ENCODE measurements at places on chromosomes 6 and 20.
A peak's percentile ranks its signal among the peaks of the same experiment; 100 is the strongest.

DNA sequence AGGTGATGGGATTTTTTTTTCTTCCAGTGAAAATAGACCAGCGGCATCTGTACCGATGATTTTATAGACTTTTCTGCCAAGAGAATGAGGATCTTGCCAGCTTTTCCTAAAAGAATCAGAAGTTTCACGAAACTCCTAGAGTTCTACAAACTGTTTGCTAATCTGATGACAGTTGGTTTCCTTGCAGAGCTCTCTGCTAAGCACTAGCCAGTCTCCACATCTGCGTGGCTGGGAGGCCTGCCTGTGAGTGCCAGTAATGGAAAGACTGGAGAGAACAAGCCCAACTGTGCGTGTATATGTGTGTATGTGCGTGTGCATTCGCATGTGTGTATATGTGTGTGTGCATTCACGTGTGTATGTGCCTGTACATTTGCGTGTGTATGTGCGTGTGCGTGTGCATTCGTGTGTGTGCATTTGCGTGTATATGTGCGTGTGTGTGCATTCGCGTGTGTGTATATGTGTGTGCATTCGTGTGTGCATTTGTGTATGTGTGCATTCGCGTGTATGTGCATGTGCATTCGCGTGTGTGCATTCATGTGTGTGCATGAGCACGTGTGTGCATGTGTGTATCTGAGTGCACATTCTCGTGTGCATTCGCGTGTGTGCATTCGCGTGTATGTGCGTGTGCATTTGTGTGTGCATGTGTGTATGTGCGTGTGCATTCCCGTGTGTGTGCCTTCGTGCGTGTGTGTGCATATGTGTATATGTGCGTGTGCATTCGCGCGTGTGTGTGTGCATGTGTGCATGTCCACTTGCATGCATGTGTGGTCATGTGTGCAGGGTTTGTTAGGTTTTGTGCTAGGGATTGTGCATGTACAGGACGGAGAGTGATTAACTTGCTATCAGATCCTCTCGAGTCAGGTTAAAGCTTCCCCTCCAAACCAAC, 379.4 kb downstream of the TAF4 start:
- DNase-seq, result no peak

DNA sequence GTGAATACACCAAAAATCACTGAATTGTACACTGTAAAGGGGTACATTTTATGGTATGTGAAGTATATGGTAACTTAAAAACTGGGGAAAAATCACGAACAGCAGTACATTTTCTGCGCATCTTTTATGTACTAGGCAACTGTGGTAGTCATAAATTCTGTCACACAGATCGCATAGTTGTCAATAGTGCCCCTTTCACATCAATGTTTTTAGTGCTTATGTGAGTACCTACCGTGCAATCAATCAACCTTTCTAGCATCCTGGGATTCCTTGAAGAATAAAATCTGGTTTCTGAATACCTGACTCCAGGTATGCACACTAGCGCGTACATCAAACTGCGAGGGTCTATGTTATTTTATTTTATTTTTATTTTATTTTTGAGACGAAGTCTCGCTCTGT, 637 bp upstream of the RPF2 start:
- DNase-seq, result no peak

GRCh38 chr6:4805553-4806336, 29.5 kb downstream of the CDYL start:
- no peak for DNase-seq

- DNase-seq, result no peak
Measured at GRCh38 chr20:38121741-38122140, 43.3 kb downstream of the TGM2 start.

DNA sequence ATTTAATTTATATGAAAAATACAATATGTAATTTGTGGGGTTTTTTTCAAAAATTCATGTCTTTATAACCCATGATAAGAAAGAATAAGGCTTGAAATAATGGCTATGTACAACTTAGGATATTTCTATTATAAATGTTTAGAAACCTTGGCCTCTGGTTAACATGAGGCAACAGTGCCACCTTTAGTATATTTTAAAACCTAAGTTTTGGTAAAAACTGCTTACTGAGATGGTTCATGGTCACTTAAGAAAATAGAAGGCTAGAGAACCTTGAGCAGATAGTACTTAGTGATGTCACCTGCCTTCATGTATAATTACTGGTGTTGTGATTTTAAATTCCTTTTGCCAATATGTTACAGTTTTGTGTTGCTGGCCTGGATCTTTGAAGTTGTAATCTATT, 176.4 kb downstream of the ADGB start:
- no peak for DNase-seq

DNA sequence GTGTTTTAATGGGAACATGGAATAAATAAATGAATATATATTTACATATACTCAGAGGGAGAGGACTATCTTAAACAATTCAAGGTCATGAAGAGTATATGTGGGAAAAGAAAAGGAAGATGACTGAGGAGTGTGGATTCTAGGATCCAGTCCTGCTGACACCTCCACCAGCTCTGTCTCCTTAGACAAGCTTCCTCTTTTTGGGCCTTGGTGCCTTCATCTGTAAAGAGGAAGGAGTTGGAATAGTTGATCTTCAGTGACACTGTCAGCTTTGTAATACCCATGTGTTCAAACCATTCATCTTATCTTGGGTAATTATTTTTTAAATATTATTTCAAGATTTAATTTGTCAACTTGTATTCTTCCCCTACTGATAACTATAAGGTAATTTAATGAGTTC, 338.0 kb downstream of the ADGRB3 start:
- DNase-seq, result no peak

DNA sequence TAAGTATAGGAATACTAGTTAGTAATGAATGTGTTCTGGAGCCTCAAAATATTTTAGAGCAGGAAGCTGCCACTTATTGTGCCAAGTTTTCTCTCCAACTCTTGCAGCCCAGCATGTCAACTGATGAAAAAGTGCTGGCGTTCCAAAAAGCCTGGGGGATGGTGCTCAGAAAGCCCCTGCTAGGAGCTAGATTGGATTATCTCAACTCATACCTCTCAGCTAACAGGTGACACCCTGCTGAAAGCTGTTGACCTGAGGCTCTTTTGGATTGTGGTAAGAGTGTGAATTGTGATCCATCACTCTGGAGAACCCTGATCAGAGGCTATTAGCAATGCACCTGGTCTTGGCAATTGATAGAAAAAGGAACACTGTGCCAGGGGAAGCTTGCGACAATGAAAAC, 580.4 kb downstream of the EYS start:
- DNase-seq, result no peak

GRCh38 chr6:35967076-35967774, 46.3 kb upstream of the SRPK1 start:
- DNase-seq, result no peak

GRCh38 chr20:37299718-37300528, 10.5 kb downstream of the MANBAL start:
- no peak for DNase-seq

- no peak for DNase-seq
Measured at GRCh38 chr6:84269947-84270733, 42.7 kb upstream of the CEP162 start.

GRCh38 chr6:3915076-3915791, 66.1 kb downstream of the FAM50B start:
- peak; percentile 24 for DNase-seq

- no peak for DNase-seq
Measured at GRCh38 chr6:82506526-82506925, 142.9 kb downstream of the TPBG start.

DNA sequence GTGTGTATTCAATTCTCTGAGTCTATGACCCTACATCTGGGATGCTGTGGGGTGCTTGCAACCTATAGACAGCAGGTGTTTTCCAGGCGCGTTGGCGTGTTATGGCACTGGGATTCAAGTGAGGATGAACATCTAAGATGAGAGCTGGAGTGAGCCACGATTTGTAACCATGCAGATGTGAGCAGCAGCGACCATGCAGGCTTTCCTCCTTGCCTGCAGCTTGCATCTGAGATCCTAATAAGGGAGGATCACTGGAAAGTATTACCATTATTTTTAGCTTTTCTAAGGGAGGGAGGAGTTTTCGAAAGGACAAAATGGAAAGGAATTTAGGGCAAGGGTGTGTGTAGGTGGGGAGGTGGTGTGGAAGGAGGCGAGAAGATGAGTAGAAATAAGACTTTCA, 216.7 kb downstream of the ATXN1 start:
- no peak for DNase-seq

GRCh38 chr20:25209400-25209799, 13.9 kb downstream of the ENTPD6 start:
- no peak for DNase-seq

GRCh38 chr20:4011226-4011975, 4.0 kb downstream of the RNF24 start:
- DNase-seq, result no peak

GRCh38 chr6:43963203-43963602, 164.0 kb downstream of the MRPL14 start:
- DNase-seq, result no peak

GRCh38 chr6:148794797-148795196, 48.0 kb downstream of the UST start:
- no peak for DNase-seq
